Neural progenitor cell (in vitro differentiated cells): ENCODE measurements at places on chromosomes 3 and 15. TPM values are rescaled to one million over a fixed set of nuclear protein-coding genes. Genes with fewer than 3 reads are reported as not detected.

GRCh38 chr3:133514418-133514817 is 59.1 kb upstream of the CDV3 start:
- no peak overlapping the region for H3K27ac ChIP-seq
- no peaks in the 10 kb centered on the region for H3K4me1 ChIP-seq

DNA sequence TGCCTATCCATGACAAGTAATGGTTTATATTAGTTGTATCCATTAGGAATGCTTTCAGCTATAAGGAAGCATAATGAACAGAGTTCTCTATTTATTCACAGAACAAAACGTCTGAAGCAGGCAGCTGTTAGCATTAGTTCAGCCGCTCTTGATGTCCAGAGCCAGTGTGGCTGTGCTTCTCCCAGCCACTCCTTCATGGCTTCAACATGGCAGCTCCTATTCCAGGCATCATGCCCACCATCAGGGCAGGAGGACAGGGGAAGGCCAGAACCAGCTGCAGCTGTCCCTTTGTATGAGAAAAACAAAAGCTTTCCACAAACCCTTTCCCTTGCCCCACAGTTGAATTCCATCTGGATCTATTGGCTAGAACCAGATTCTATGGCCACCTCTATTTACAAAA is 12.9 kb upstream of the SNRK start:
- H3K36me3 ChIP-seq, result no peaks in the 10 kb centered on the region
- no peaks in the 10 kb centered on the region for H3K27me3 ChIP-seq
- no peak overlapping the region for H3K4me3 ChIP-seq
- no peaks in the 10 kb centered on the region for H3K4me1 ChIP-seq

DNA sequence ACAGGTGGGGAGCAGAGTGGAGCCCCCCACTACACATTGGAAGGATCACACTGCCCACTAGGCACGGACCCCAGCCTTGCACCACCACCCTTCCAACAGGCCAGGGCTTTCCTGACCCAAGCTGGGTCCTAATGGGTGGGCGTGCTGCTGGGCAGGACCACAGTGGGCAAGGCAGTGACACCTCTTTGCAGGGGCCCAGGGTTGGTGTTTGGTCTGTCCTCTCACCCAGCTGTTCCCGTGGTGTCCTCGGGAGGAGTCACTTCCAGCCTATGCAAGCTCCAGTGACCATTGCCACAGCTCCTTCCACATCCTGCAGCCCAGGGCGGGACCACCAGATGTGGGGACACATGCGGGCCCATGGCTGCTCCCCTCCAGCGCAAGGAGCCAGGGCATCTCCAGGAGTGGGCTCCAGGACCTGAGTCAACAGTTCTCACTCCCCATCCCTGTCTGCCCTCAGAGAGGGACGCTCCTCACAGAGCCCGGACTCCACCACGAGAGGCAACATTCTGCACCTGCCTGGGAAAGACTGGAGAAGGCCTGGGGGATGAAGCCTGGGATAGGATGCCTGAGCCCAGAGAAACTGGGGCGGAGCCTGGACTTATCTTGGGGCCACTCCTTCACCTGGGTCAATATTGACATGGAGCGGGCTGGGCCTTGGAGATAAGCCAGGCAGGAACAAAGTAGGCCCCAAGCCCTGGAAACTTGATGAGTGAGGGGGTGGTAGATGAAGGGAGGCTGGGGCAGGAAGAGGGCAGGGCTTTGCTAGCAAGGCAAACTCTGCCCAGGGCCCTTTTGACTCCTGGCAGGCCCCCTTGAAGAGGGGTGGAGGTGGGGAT is 3.9 kb upstream of the VILL start:
- H3K36me3 ChIP-seq, result no peaks in the 10 kb centered on the region
- no peak overlapping the region for H3K27ac ChIP-seq
- DNase-seq, result no peak

DNA sequence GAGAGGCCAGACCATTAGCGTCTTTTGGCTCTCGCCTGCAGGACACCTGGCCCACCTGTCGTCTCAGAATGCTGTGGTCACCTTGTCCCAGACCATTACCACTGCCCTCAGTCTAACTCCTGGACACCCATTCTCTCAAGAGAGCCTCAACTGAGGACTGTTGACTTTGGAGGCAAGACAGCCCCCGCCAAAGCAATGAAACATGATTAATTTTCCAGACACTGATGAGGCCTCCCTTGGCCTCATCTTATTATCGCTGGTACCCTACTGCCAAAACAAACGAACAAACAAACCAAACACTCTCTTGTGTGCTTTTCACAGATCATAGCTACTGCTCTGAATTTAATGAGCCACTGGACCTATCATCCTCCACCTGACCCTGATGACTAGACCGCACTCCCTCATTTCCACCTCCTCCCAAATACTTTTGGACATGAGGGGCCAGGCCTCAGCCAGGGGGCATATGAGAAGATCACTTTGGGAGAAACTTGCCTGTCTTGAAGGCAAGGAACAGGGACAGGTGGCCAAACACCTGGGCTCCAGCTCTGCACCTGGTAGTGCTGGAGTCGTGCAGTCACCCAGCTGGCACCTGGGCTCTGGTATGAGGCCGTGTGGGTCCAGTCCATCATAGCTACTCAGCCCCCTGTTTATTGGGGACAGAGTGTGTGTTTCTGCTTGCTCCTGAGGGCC is 27.6 kb downstream of the ALS2CL start:
- H3K27ac ChIP-seq, result no peak overlapping the region
- H3K4me3 ChIP-seq, result no peak overlapping the region
- H3K36me3 ChIP-seq, result no peaks in the 10 kb centered on the region
- H3K27me3 ChIP-seq, result no peaks in the 10 kb centered on the region
- peaks cover 29% of the 10 kb centered on the region for H3K4me1 ChIP-seq

- H3K27me3 ChIP-seq, result no peaks in the 10 kb centered on the region
- DNase-seq, result no peak
- H3K4me1 ChIP-seq, result no peaks in the 10 kb centered on the region
- no peak overlapping the region for H3K4me3 ChIP-seq
These were observed 471.8 kb downstream of the GRM7 start for GRCh38 chr3:7332696-7333095.

The P2RY12 gene
- total RNA-seq, result not detected in 2 replicates

The RYR3 gene
- 2.1 and 4.4 TPM in 2 replicates for total RNA-seq

GRCh38 chr15:47523681-47524475 is 193.4 kb upstream of the SEMA6D start:
- DNase-seq, result peak; percentile 72
- H3K36me3 ChIP-seq, result no peaks in the 10 kb centered on the region
- no peaks in the 10 kb centered on the region for H3K27me3 ChIP-seq
